Activated CD4-positive, CD25-positive, alpha-beta regulatory T cell treated with anti-CD3 and anti-CD28 coated beads, Interleukin-2, amount 50 U/mL, for 24 hours (primary cell): ENCODE measurements at places on chromosomes 16 and 17.
A peak's percentile ranks its signal among the peaks of the same experiment; 100 is the strongest.

- peak; percentile 55 for ATAC-seq
These were observed 8.0 kb downstream of the ST3GAL2 start for GRCh38 chr16:70430667-70431536.

DNA sequence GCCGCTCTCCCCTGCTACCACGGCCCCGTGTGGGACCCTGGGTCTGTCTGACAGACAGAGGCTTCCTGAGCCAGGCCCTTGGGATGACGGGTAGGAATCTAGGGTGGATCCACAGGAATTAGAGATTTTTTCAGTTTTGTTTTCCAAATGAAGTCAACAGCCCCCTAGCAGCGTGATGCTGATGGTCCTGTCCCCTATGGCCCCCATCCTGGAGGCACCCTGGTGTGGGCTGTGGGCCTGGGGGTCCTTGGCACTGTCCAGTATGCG is 15.5 kb downstream of the CENPX start:
- no peak for ATAC-seq

DNA sequence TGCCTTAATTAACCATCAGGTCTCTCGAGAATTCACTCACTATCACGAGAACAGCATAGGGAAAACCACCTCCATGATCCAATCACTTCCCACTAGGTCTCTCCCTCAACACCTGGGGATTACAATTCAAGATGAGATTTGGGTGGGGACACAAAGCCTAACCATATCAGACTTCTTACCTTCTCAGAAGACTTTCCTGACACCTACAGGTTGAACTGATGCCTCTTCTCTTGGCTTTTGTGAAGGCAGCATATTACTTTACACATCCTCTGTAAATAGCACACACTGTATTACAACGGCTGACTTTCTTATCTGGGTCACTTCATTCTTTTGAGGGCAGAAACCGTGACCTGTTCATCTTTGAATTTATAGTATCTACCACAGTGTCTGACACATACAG is 23.6 kb downstream of the BMERB1 start:
- ATAC-seq: no peak

DNA sequence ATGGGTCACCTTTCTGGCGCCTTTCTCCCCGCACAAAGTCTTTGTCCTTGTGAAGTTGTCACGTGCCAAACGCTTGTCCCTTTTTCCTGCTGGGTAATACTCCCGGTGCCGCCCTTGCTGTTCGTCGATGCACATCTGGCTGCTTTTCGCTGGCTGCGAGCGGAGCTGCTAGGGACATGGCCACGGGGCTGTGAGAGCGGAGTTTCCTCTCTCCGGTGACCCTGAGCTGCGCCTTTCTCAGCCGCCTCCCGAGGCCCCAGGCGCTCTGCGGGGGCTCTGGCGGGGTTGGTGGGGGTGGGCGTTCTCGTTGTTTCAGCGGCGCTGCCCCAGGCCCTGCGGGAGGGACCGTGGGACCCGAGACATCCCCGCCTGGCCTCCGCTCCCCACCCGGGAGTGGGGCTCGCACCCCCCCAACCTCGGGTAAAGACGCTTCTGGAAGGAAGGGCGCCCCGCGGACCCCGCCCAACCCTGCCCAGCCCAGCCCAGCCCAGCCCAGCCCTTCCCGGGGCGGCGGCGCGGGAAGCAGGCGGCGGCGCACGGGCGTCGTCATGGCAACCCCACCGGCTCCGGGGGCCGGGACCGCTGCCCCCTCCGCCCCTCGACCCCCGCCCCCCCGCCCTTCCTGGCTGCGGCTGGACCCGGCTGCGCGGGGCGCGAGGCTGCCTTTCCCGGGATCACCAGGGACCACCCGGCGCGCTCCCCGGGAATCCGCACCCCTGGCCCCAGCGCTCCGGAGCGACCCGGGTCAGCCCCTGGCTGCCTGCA is 12.3 kb downstream of the CHMP6 start:
- ATAC-seq: peak; percentile 31

GRCh38 chr17:61581611-61582349 is 9.2 kb downstream of the NACA2 start:
- no peak for ATAC-seq

GRCh38 chr16:62190426-62190825 is 154.2 kb upstream of the CDH8 start:
- no peak for ATAC-seq
